ENCODE measurements at places on chromosomes 7 and 10.

DNA sequence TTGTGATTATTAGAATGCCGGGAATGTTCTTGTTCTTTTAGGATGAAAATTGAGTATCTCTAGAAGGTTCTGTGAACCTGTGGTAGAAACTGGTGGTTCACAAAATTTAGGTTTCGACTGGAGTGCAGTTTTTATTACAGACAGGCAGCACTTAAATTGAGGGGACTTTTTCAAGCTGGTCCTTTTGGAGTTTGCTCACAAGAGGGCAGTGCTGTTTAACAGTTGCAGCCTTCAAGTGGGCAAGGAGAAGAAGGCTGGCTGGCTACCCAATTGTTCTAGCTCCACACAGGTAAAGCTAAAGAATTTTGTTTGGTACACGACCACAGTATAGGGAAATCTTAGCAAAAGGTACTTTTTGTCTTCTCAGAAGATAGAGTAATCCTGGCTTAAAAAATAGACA, 233.6 kb downstream of the SNX13 start:
- peak; percentile 39 for DNase-seq

GRCh38 chr10:72267819-72268399, 5.8 kb upstream of the DDIT4 start:
- DNase-seq, result no peak

DNA sequence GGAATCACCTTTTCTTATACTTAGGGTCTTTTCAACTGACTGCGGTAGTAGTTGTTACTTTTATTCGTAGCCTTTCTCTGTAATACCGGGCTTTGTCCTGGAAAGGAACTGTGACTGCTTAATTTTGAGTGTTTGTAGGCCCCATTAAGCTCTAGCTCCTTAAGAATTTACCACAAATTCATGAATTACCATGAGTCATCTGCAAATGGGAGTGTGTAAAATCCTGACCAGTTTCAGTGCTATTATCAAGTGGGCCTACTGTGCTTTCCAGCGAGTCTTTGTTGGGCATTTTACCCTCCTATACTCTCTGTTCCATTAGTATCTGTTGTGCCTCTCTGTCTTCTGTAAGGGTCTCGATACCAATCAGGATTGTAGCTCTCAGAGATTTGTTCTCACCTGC, 49.7 kb downstream of the ZMYND11 start:
- DNase-seq, result no peak

- no peak for DNase-seq
Observed at GRCh38 chr10:4151466-4151865, 366.5 kb upstream of the KLF6 start.

DNA sequence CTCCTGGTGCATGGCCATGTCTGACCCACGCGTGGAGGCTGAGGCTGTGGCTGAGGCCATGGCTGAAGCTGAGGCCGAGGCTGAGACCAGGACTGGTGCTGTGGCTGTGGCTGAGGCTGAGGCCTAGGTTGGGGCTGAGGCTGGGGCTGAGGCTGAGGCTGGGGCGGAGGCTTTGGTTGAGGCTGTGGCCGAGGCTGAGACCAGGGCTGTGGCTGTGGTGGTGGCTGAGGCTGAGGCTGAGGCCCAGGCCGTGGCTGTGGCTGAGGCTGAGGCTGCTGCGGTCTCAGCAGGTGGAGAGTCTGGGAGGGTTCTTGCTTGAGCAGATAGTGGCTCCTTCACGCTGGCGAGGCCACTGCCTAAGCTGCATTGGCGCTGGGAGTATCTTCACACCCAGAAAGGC, 76.4 kb downstream of the WDR37 start:
- DNase-seq, result no peak

- DNase-seq, result no peak
Observed at GRCh38 chr10:93535293-93535692, 31.2 kb upstream of the FFAR4 start.

DNA sequence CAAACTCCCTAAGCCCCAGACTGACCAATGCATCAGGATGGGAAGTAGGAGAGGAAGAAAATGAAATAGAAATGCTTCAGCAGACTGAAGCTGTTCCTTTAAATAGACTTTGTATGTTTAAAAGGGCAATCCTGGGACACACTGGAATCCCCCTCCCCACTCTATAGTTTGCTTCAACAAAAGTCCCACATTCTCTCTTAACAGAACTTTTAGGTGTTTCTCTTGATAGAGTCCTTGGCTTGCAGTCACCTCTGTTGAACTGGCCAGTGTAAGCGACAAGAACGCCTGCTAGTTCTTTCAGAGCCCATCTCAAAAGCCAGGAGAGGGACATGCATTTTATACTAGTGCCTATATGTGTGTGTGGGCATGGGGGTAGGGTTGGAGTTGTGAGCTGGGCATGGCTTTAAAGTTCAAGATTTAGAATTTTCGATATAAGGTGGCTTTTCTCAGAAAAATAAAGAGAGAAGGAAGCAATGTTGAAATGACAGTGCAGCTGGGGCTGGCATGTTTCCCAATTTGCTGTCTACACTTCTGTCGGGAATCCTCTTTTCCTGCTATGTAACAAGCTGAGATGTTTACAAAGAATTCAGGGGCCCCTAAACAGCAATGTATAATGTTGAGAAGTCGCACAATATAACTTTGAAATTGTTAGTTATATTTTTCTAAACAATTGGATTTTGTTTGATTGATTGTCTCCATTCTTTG, 2.1 kb downstream of the TBX20 start:
- DNase-seq, result no peak

DNA sequence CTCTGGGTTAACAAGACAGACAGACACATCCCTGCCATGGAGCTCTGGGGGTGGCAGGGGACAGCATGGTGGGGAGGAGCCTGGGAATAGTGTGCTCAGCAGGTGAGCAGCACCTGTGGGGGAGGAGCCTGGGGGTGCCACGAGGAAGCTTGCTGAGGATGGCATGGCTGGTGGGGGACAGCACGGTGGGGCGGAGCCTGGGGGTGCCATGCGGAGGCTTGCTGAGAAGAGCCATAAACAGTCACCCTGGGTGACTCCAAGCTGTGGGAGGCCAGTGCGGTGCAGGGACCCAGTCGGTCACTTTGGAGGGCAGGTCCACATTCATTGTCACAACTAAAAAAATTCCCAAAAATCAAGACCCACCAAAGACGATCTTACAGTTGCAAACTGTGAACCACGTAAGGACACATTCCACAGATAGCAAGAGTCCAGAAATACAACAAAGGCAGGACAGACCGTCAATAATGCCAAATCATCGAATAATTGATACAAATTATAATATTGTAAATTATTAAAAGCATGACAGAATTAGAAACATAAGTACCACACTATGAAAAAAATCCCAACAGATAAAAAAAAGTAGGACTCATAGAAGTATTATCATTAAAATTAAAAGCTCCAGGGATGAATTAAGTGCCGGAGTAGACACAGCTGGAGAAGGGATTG, 24.4 kb downstream of the NKX6-2 start:
- DNase-seq, result no peak

- no peak for DNase-seq
Observed at GRCh38 chr10:7485244-7485556, 74.4 kb upstream of the SFMBT2 start.

DNA sequence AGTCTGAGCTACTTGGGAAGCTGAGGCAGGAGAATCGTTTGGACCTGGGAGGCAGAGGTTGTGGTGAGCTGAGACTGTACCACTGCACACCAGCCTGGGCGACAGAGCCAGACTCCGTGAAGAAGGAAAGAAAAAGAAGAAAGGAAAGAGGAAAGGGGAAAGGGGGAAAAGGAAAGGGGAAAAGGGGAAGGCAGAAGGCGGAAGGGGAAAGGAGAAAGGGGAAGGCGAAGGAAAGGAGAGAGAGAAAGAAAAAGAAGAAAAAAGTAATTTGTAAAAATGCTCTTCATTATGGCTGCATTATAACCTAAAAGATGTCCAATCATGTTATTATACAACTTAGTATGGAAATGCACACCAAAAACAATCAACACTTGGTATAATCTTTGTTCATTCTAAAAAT, 110.2 kb downstream of the SRPK2 start:
- no peak for DNase-seq

DNA sequence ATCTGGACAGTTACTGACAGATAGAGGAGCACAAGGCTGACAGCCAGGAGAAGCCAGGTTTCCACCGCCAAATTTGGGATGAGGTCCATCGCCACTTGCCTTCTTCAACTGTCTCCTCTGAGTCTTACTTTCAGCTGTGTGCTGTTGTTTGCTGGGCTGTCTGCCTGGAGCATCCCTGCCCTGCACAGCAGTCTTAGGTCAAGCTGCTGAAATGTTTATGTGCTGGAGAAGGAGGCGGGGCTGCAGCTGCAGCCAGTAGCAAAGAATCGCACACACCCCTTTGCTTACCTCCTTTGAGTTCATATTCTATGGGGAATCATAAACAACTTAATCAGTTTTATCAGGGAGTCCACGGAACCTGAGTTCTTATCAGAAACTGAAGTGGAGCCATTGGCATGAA, 20.1 kb upstream of the CYP3A5 start:
- DNase-seq, result no peak

- DNase-seq, result no peak
Observed at GRCh38 chr10:60363187-60363586, 26.5 kb downstream of the ANK3 start.

GRCh38 chr7:27141137-27141922, 2.2 kb downstream of the HOXA5 start:
- no peak for DNase-seq

- DNase-seq, result no peak
Observed at GRCh38 chr10:44723082-44723481, 188.1 kb upstream of the TMEM72 start.

DNA sequence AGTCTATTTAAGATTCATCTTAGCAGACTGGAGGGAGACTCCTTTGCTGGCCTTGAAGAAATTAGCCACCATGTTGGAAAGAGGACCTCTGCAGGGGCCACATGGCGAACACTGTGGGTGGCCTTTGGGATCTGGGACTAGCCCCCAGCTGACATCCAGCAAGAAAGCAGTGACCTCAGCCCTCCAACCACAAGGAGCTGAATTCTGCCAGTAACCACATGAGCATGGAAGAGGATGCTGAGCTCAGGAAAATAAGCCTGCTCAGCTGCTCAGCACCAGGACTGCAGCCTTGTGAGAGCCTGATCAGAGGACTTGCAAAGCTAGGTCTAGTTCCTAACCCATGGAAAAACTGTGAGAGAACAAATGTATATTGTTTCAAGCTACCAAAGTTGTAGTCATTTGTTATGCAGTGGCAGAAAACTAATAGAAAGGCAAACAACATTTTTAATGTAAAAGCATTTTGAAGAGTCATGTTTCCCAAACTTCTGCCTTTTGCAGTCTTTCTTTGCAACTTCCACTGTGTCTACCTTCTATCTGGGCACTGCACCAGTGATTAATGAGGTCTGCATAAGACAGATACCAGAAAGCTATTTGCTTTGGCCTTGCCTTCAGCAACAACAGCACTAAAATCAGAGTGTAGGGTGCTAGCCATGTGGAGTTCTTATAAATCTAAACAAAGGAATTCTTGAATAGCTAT, 183.7 kb downstream of the FGFR2 start:
- no peak for DNase-seq

DNA sequence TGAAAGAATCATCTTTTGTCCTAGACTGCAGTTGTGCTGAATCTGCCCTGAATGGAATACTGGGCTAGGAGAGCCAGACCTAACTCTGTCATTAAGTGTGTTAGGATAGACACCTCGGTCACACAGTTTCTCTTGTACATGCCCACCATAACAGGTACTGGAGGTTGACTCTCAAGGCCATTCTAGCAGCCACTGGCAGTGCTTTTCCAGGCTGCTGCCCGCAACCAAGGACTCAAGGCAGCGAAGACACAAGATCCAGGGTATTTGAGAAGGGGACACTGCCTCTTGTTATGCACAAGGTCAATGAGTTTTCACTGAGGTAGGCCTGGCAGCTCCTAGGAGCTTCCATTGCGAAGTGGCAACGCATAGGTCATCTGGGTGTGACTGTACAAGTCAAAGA, 70.6 kb upstream of the ZNF746 start:
- DNase-seq, result no peak

DNA sequence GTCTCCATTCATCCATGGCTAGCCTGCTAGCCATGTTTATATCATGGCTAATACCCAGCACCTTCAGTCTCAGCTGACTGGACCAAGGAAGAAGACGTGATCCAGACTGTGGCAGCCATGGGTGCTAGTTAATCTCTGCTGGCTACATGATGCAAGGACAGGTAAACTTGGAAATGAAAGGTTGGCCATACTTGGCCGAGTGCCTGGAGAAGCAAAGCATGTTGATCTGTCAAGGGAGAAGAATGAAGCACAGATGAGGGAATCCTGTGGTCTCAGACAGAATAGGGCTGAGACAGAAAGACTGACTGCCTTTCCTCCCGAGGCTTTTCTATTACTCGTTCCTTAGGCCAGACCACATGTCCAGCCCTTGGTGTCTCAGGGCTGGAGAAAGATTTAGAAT, 41.1 kb downstream of the CPVL start:
- no peak for DNase-seq

DNA sequence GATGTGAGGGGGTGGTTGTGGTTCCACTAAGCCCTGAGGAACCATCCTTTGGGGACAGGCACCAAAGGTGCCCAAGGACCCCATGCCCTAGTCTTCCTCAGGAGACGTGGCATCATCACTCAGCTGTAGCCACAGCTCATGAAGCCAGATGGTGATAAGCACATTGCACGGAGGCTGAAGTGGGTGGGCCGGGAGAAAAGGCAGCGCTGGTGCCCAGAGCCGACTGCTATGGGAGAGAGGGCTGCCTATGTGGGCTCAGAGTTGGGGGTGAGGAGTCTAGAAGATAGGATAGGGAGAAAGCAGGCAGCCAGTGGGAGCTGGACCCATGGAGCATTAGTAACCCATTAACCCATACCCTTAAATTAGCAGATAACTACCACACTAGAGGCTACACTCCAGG, 325.3 kb downstream of the RPS24 start:
- no peak for DNase-seq

DNA sequence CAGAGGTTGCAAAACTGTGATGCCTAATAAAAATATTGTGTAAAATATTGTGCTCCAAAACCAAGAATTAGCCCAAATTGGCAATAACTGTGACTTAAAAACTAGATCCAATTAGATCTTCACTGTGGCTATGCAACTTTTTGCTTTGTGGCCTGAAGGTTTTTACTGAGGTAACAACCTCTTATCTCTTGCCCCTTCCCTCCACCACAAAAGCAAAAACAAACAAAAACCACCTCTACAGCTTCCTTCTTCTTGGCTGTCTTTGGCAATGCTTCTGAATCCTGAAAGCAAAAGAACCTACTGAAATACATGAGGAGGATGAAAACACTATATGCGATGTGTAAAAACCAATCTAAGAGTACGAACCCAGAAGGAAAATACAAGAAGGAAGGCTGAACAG, 226.7 kb upstream of the MBL2 start:
- DNase-seq, result no peak

DNA sequence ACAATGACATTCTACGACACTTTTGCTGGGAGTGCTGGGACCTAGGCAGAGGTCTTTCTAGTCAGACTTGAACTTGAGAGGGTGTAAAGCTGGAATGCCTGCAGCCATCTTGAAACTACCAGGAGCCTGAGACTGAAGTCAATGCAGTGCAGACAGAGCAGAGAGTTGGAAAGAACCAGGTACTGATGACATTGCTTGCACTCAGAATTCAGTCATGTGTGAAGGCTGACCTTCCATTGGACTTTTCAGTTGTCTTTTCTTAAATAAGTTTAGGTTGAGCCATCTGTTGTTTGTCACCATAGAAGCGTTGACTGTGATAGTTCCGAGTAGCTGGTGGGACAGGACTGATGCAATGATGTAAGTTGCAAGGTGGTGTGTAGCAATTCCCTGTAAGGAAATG, 3.1 kb upstream of the PLPP4 start:
- DNase-seq, result no peak

All from activated CD4-positive, alpha-beta T cell treated with anti-CD3 and anti-CD28 coated beads, Interleukin-2, Interleukin-4, amounts not matched to agents 100 ng/mL and 50 ng/mL, durations not matched to agents 16 hours and 8 hours (primary cell).